ENCODE measurements at places on chromosomes 1 and 21.

- DNase-seq, result no peak
These were observed 187.8 kb upstream of the COA6 start for GRCh38 chr1:234185438-234185837.

- DNase-seq, result no peak
These were observed 18.3 kb upstream of the PRSS38 start for GRCh38 chr1:227797144-227797543.

GRCh38 chr1:190258003-190258402, 219.7 kb downstream of the BRINP3 start:
- no peak for DNase-seq

GRCh38 chr1:207818971-207819451, 67.2 kb downstream of the CD46 start:
- no peak for DNase-seq

- no peak for DNase-seq
These were observed 19.2 kb upstream of the DEPDC1 start for GRCh38 chr1:68516066-68516465.

GRCh38 chr1:14939527-14940284, 213.8 kb upstream of the TMEM51 start:
- no peak for DNase-seq

GRCh38 chr1:12143631-12144155, 23.1 kb upstream of the TNFRSF1B start:
- no peak for DNase-seq
